CD4-positive, alpha-beta T cell treated with Interleukin-4 for 1 hour (primary cell): ENCODE measurements at places on chromosomes 7 and 10.

- DNase-seq: no peak
These were observed 392.4 kb downstream of the PHF14 start for GRCh38 chr7:11366118-11366517.

GRCh38 chr7:118026791-118027190 is 153.6 kb upstream of the CTTNBP2 start:
- DNase-seq: no peak

DNA sequence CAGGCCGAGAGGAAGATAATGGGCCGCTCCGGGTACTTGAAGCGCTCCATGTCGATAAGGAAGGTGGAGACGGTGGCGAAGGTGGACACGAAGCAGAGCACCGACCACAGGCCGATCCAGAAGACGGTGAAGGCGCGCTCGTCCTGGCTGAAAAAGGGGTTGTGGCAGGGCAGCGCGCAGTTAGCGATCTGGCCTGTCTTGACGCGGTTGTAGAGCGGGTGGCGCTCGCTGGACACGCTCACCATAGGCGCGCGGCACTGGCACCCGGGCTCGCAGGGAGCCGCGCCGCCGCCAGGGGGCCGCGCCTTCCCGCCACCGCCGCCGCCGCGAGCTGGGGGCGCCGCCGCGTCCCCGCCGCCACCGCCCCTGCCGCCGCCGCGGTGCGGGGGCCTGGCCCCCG is 1.6 kb downstream of the FZD8 start:
- peak; percentile 12 for DNase-seq

- no peak for DNase-seq
These were observed 192.1 kb downstream of the LRMDA start for GRCh38 chr10:75623310-75624093.

- no peak for DNase-seq
These were observed 238.5 kb upstream of the MAGI2 start for GRCh38 chr7:79692015-79692414.

GRCh38 chr10:90919683-90920574 is 958 bp downstream of the ANKRD1 start:
- DNase-seq: no peak

DNA sequence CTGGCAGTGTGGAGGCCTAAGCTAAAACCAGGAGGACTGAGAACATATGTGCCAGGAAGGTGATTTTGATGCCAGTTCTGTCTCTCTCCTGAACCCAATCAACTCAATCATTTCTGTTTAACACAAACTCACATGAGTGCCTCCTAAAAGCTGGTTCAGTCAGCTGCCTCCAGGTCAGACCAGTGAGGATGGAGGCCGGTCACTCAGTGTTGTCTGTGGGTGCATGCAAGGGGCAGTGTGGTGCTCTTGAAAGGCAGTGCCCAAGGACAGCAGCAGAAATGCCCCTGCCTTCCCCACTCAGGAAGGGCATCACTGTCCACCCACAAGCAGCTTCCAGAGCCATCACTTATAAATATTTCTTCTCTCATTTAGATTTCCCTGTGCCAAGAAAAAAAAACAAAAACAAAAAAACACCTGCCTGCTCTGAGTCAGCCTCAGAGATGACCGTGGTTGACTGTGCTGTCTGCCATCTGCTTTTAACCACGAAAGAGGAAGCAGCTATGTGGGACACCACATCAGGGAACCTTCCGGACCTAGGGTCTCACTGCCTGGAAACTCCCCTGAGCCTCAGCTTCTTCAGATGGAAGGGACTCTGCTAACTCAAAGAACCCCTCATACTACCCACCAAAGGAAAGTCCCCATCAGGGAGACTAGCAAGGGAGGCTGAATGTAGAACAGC is 39.1 kb downstream of the VOPP1 start:
- DNase-seq: peak; percentile 90

DNA sequence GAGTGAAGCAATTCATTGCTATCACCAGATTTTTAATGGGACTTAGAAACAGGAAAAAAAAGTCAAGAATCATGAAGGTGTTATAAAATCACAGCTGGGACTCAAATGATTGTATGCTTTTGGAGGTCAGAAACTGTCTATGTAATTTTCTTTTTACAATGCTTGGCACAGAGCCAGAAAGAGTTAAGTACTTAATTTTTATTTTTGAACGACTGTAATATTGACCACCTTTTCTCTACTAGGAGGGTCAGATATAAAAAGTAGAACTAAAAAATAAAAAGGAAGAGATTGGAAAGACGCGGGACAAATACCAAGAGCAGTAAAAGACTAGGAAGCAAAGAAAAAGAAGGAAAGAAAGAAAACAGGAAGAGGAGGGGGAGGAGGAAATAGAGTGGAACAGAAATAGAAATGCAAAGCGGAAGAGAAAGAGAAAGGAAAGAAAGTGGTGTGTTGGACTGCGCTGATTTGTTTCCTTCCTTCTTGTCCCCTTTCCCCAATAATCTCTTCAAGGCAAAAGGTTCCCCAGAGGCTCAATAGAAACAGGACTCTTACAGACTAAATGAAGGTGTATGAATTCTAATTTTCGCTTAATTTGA is 23.2 kb upstream of the C1GALT1 start:
- no peak for DNase-seq

DNA sequence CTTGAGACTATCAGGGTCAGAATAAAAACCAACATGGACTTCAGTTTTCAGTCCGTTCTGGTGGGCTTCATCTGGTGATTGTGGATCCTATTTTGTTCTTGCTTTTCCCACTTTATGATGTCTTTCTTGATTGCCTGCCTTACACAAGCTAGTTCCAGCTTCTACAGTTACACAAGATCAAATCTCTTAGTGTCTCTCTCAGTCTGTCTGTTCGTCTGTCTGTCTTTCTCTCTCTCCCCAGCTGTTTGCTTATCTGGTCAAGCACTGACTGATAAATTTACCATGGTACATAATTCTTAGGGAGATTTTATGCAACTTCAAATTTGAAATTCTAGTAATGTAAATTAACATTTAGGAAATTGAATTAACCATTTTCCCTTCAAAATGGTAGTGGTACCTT is 35.8 kb downstream of the TAX1BP1 start:
- DNase-seq: no peak

- no peak for DNase-seq
These were observed 228.4 kb downstream of the TRIL start for GRCh38 chr7:28729727-28730126.

DNA sequence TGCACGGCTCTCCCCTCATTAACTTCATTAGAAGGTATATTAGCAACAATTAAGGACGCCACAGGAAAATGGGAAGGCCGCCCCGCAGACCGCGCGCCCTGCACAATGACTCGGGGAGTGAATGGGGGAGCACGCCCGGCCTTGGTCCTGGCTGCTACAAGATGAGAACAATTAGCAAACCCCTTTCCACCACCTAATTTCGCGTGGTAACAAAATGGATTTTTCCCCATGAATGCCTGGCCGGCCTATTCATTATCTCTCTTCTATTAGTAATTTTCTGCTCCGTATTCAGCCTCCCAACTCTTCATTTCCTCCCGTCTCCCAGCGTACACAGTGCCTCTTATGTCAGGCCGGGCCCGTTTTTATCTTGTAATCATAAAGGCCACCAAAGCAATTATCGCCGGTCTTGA is 346.9 kb downstream of the DNAJB6 start:
- DNase-seq: no peak

DNA sequence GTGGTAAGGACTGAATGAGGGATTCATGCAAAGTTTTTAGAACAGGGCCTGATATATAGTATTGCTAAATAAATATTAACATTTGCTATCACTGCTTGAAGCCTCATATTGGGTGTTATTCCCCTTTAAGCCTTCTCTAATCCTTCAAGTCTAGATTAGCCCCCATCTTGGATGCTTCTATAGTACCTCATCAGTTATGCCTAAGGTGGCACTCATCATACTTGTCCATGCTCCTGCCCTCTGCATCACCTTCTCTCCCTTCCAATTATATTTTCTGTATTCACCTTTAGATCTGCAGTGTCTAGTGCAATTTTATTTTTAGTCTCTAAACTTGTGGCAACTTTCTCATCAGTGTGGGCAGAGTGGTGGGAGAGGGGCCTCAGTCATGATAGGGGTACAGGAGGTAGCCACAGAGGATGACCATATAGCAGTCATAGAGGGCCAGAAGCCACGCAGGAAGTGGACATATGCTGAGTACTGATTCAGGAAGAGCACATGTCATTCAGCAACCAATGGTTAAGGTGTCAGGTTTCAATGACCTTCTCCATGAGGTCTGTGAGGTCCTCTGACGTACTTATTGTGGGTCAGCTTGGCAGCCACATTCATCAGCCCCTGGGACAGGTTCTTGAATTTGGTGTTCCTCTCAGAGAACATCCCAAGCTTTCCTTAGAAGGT is 2.5 kb downstream of the ENTPD1 start:
- no peak for DNase-seq
